GM23248 (cell line): ENCODE measurements at places on chromosomes 2 and 18. TPM values are rescaled to one million over a fixed set of nuclear protein-coding genes. Genes with fewer than 3 reads are reported as not detected.

INHBB gene
- total RNA-seq, result 3.4 and 5.6 TPM in 2 replicates

GRCh38 chr18:59547581-59548182 is 149.5 kb downstream of the CCBE1 start:
- peak; percentile 81 for DNase-seq

DNA sequence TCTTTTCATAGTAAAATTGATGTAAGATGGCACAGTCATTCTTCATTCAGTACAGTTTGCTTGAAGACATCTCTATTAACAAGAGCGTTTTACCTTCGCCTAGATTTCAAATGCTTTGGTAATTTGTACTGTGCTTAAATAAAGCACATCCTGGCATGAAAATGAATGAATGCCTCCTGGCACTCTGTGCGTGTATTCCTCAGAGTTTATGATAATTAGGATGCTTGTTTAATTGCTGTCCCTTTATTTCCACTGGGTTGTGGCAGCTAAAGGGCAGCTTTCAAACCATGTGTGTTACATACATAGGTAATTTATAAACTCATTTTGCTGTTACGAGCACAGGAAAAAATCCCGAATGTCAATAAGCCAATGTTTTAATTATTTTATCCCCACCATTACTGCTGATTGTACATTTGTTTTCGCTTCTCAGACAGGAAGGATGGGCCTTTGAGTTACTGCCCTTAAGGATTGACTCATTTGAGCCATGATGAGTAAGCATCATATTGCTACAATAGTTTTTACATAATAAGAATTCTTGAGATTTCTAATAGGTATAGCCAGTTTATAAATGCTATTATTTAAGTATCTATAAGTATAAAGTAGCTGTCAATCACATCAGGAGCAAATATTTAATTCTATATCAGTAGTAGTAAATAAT is 516.5 kb downstream of the XIRP2 start:
- peak; percentile 27 for DNase-seq

- peak; percentile 10 for DNase-seq
These were observed 129.2 kb downstream of the KLHL29 start for GRCh38 chr2:23513872-23514793.

- no peak for DNase-seq
These were observed 641.7 kb upstream of the NRXN1 start for GRCh38 chr2:51673628-51674027.

DNA sequence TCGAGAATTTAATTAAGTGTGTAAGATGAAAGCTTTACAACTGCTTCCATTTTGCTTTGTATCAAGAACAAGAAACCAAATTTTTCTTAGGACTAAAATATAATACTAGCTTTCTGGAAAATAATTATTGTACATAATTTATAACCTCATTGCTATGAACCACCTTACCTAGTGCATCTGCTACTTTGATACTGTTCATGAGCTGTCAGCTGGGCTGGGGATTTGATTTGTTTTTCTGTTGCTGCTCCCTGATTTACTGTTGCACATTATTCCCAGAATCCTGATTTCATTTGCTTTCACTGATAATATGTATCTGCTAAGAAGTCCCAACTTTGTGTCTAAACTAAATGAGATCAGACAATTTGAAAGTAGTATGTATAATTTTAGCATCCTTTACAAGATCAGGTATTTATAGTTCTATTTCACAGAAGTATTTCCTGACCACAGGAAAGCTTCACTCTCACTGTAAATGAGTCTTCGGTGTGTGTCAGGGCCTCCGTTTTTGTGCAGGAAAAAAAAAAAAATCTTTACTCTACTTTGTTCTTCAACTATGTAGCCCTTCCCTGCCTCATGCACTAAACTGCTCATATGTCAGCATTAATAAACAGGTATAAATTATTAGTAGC is 105.6 kb upstream of the CCDC150 start:
- DNase-seq, result no peak

GRCh38 chr2:110664135-110664534 is 13.7 kb downstream of the BUB1 start:
- DNase-seq, result no peak

SOX11 gene
- total RNA-seq, result under 0.01 and 0.13 TPM in 2 replicates

DNA sequence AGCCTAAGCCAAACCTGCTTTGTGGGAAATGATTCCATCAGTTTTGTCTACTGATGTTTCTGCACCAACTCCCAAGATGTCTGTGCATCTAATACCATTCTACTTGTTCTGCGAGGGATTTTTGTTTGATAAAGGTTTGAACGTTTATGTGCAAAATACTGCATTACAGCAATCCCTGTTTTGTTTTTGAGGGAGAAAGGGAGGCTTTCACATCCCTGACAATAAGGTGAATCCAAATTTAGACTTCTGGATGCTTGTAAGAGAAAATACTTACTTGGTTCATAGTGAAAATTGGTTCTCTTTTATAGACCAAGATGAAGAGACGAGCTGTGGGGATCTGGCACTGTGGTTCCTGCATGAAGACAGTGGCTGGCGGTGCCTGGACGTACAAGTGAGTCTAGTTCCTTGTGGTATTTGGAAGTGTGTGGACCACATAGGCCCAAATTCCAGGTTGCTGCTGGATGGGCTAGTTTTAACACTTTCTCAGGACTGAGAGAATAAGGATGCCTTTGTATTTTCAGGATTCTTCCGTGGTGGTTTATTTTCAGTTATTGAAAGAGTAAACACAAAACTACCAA is 1.1 kb downstream of the RPL37A start:
- DNase-seq, result peak; percentile 41

DNA sequence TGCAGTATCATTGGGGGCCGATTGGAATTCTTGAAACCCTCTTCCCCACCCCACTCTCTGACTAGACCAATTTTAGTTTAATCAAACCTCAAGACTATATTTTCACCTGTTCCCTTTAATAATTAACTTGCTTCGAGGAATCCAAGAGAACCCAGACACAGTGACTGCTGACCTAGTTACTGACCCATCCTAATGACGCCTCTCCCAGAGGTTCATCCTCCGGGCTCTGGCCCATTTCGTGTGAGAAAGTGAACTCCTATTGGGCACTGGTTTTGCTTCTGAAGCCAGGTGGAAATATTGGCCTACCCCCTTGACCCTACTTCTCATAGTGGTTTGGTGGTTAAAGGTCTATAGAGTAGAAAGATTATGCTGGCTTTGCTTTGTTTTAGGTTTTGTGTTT is 39.9 kb downstream of the RPL37A start:
- DNase-seq, result no peak

GRCh38 chr2:149814049-149814448 is 226.5 kb upstream of the MMADHC start:
- no peak for DNase-seq

CYP1B1 gene
- 51.0 and 56.0 TPM in 2 replicates for total RNA-seq

GRCh38 chr18:1811282-1811681 is 760.0 kb downstream of the METTL4 start:
- no peak for DNase-seq

- DNase-seq, result peak; percentile 35
These were observed 51.9 kb downstream of the PLA2R1 start for GRCh38 chr2:160010361-160011145.

LRRTM4 gene
- total RNA-seq, result not detected in 2 replicates

DNA sequence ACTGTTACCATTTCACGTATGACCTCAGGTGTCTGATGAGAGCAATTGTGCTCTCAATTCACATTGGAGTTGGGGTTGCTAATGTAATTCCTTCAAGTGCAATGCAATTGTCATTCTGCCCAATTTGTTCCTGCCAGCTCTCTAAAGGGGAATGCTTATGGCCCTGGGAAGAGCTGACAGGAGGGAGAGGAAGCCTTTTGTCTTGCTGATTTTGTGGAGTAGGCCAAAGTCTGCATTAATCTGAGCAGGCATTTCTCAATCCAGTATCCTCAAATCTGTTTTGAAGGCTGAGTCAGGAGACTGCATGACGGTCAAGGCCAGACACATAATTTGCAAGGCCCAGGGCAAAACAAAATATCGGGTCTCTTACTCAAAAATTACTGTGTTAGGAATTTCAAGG is 326.4 kb upstream of the SPHKAP start:
- DNase-seq, result peak; percentile 7

DNA sequence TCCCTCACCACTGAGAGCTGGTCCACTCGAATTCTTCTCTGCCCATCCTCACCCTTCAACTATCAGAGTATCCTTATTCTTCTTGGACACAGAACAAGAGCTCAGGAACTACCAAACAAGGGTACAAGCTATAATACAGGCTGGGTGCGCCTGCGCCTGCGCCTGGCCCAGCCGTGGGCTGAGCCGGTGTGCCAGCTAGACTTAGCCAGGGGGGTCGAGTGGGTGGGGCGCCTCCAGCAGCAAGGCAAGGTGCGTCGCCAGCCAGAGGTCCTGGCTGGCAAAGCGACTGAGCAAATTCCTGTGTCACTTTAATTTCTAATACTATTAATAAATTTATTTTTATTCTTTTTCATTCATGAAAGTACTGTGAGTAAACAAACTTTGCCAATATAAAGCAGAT is 1072.6 kb upstream of the PIK3C3 start:
- DNase-seq, result no peak

GRCh38 chr2:143736904-143737303 is 607.7 kb downstream of the ARHGAP15 start:
- DNase-seq, result no peak

SLC19A3 gene
- total RNA-seq, result 0.65 and 0.89 TPM in 2 replicates

GRCh38 chr2:237219826-237220225 is 134.1 kb downstream of the COPS8 start:
- peak; percentile 34 for DNase-seq

- DNase-seq, result peak; percentile 89
These were observed 53.0 kb upstream of the CCDC150 start for GRCh38 chr2:196586511-196586991.

- no peak for DNase-seq
These were observed 15.2 kb downstream of the PRELID3A start for GRCh38 chr18:12422936-12423335.

GRCh38 chr2:60318544-60318943 is 234.9 kb downstream of the BCL11A start:
- DNase-seq, result peak; percentile 18

GRCh38 chr2:112607680-112608438 is 23.4 kb downstream of the CHCHD5 start:
- DNase-seq, result no peak

GKN2 gene
- not detected in 2 replicates for total RNA-seq

SERPINB3 gene
- not detected in 2 replicates for total RNA-seq

DNA sequence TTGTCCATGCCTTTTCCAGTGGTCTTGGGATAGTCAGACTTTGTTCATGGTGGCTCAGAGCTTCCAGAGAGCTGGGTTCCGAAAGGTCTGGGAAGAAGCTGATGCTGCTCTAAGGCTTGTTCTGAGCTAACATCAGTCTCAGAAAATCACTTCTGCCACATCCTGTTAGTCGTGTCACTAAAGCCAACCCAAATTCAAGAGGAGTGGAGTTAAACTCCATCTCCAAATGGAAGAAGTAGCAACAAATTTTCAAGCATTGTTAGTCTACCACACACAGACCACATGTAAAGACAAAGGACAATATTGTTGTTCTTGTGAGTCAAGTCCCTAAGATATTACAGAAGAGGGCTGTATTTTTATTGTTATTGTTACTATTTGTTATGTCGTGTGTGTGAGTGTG is 77.8 kb downstream of the PID1 start:
- no peak for DNase-seq

GRCh38 chr2:108477099-108477498 is 28.1 kb downstream of the GCC2 start:
- no peak for DNase-seq

DNA sequence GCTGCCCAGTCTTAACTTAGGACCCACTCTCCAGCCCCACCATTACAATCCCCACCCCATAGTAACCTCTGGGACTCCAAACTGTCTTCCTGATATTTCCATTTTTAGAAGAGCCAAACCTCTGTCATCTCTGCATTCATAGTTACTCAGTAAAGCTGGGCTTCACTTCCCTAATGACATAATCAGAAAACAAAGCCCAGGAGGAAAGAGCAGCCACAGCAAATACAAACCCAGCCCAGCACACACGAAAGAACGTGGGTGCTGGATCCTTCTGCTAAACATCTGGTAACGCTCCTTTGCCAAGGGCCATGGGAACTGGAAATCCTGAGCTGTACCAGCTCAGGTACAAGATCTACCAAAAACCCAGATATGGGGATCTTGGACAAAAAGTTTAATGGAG is 36.8 kb upstream of the RIOK3 start:
- DNase-seq, result peak; percentile 42

ACTG2 gene
- not detected in 2 replicates for total RNA-seq

GRCh38 chr2:227370791-227371312 is 8.3 kb downstream of the TM4SF20 start:
- DNase-seq, result peak; percentile 96

- DNase-seq, result no peak
These were observed 5.6 kb downstream of the GEMIN6 start for GRCh38 chr2:38783586-38783985.

DNA sequence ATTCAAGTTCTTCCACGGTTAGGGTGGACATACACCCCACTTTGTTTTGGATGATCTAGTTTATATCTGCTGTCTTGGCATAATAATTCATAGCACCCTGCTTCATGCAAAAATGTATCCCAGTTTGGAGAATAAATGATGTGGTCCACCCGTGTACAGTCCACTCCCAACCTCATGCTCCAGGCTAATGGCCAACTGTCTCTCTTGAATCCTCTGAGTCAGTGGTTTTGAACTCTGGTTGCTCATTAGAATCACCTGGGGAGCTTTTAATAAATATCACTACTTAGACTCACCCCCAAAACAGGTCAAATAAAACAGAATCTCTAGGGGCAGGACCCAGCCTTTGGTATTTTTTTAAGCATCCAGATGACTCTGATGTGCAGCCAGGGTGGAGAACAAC is 78.5 kb downstream of the SDC1 start:
- DNase-seq, result peak; percentile 41

DNA sequence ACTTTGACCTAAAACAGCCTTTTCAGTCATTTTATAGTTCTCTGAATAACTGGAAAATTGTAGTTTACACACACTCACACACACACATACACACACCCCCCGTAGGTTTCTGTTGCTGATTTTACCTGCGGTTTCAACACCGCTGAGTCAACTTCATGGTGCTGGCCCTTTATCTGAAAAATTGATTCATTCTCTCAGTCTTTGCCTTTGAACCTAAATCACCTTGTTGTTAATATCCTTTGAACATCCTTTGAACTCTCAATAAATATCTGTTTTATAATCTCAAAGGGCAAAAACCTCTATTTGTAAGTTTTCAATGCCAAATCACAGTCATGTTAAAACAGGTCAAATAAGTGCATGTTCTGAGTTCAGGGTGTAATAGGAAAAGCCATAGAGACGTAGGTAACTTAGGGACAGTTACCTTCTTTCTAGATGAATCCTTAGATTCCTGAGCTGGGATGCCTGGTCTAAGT is 109.0 kb upstream of the BZW1 start:
- DNase-seq, result no peak

RAX gene
- not detected in 2 replicates for total RNA-seq

DNA sequence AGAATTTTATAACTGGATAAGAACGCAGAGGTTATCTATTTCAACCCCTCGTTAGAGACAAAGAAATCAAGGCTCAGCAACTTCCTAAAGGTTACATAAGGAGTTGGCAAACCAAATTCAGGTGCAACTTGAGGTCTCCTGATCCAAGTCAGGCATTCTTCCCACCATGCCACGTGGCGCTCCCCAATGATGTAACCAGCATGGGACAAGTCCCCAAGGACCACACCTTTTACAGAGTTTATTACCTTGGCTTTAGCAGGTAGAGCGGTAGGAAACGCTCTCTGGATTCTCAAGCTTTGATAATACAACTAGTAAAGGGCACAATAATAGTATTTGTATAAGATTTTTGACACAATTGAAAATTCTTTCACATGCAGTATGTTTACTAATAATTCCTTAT is 26.7 kb upstream of the MBOAT2 start:
- no peak for DNase-seq
